ENCODE measurements at places on chromosomes 12 and 14. TPM values are rescaled to one million over a fixed set of nuclear protein-coding genes. Genes with fewer than 3 reads are reported as not detected.

ULK1 gene
- total RNA-seq, result 9.3 TPM

TAS2R50 gene
- total RNA-seq, result 6.3 TPM

FAM186B gene
- 1.7 TPM for total RNA-seq

PRIMA1 gene
- not detected for total RNA-seq

CPM gene
- 5.1 TPM for total RNA-seq

FGF23 gene
- not detected for total RNA-seq

BATF gene
- total RNA-seq, result 6.5 TPM
